Urothelium cell line (cell line): ENCODE measurements at places on chromosomes 7 and 10.
A peak's percentile ranks its signal among the peaks of the same experiment; 100 is the strongest.

DNA sequence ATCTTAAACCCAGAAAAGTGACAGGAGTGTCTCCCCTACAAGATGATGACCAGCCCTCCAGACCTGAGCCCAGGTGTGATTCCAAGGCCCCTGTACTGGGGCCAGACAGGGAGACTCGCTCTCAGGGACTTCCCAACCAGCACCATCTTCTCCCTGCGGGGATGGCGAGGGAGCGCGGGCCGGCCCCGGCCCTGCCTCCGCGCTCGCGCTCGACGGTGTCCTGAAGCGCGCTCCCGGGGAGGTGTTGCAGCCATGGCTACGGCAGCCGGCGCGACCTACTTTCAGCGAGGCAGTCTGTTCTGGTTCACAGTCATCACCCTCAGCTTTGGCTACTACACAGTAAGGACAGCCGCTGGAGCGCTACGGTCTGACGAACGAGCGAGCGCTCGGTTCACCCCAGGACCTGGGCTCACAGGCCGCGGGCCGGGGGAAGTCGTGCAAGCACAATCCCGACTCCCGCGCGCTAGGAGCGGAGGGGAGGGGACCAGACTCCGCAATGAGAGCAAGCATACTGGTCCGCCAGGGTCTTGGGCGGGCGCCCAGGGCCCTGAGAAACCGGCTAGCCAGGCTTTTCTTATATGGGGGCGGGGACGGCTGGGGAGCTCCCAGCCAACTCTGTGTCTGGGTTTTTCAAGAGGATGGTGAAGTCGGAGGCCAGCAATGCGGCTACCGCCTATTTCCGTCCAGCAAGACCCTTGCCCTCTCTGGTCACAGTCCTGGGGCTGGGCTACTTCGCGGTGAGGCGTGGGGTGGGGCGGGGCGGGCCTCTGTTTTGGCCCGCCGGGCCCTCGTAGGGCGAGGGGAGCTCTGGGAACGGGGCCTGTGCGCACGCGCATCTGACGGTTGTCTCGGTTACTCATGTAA is at the start of gene TMEM254:
Gene TMEM254, plus strand, starts transcription at position 218 of the 864 bp plus-strand sequence. Its CDS starts 35 bp downstream, at position 253.
- DNase-seq: peak; percentile 95

DNA sequence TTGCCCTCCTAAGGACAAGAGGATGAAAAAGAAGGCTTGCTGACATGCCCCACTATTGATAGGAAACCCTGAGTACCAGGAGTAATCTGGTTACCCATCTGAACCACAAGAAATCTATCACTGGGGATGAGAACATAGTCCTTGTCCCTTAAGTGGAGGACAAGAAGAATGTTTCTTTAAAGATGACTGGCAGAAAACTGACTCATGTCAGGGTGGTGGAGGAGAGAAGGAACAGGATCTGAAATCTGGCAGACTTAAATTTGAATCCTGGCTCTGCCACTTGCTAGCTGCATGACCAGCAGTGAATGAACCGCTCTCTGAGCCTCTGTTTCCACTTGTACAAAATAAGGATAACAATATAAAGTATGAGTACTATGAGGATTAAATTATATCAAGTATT is 38.9 kb upstream of the XPNPEP1 start:
- no peak for DNase-seq

DNA sequence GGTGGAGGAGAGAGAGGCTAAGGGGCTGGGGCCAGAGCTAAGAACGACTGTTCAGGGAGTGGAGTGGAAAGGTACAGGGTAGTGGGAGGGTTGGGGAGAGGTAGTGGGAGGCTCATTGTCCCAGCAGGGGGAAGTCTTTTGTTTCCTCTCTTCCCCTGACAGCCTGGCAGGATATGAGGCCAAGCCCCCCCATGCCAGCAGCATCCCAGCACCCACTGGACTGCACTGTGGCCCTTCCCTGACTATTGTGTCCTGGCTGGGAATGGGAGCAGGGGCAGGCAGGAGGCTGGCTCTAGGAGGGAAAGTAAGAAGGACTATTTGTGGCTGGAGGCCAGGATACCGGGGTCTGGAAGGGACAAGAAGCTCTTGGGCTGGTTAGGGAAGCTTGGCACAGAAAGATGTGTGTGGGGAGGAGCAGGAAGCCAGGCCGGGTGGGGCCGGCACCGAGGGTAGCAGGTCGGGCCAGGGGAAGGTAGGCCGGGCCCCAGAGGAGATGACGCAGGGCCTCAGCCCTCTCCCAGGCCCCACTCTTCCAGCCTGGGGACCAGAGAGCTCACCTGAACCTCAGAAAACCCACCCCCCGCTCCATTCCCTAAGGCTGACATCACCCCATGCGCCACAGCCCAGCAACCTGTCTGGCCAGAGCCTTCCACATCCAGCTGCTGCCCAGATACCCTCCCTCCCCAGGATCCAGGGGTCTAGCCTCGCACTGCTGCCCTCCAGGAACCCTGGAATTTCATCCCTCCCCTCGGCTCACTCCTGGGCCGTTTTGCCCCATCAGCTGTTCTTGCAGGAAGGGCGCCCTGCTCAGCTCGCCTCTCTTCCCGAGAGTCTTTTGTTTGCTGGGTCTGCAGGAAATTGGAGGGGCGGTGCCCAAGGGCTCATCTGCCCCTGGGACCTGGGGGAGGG is 8.8 kb upstream of the EPHB4 start:
- DNase-seq: peak; percentile 69

DNA sequence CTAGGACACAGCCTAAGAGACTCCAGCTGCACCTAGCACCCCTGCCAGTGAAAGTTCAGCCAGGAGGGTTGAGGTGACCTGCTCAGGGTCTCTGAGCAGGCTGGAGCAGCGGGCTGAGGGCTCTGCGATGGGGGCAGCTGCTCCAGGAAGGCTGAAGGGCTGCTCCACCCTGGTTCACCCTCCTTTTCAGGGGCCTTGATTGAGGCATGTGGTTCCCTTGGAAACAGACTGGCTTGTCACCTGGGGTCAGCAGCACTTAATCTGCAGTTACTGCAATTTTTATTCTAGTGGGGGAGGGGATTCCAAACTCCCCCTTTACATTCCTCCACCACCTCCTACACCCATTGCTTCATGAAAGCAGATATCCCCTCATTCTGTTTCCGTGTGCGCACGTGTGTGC is 85.3 kb upstream of the UNC5B start:
- peak; percentile 4 for DNase-seq

DNA sequence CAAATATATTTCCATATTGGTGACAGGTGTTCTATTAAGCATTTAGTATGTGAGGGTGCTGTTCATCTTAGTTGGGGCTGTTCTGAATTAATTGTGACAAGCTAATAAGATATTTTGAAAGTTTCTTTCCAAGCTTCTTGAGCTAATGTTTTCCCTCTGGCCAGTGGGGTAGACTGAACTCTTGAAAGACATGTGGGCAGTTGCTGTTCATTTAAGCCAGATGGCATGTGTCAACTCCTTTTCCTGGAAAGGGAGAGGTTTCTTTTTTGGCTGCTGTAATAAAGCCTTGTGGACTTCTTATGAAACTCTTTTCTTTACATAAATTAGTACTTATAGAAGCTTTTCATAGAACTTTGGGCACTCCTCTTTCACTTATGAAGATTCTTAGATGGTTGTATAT is 21.7 kb downstream of the RAB18 start:
- no peak for DNase-seq

- no peak for DNase-seq
Measured at GRCh38 chr10:110983466-110983865, 64.1 kb downstream of the SHOC2 start.

GRCh38 chr7:42106562-42106961 is 130.4 kb downstream of the GLI3 start:
- no peak for DNase-seq

- DNase-seq: no peak
Measured at GRCh38 chr7:133021196-133021595, 60.7 kb downstream of the CHCHD3 start.

DNA sequence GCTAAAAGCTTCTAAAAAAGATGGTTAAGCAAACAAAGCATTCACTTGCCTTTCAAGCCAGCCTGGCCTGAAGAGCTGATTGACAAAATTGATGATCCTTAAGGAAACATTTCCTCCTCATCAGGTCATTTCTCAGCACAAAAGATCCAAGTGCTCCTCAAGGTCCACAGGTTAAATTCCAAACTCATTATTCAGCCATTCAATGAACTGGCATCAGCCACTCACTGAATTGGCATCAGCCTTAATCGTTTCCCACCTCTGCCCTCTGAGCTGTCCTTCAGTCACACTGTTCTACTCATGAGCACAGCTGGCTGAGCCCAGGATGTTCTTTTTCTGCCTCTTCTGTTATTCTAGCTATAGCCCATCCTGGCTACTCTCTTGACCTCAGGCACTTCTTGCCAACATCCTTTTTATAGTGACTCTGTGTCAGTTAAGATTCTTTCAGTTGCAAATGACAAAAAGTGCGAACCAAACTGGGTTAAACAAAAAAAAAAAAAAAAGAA is 147.5 kb downstream of the RAB11FIP2 start:
- DNase-seq: no peak
